ENCODE measurements at places on chromosomes 2 and 18.

DNA sequence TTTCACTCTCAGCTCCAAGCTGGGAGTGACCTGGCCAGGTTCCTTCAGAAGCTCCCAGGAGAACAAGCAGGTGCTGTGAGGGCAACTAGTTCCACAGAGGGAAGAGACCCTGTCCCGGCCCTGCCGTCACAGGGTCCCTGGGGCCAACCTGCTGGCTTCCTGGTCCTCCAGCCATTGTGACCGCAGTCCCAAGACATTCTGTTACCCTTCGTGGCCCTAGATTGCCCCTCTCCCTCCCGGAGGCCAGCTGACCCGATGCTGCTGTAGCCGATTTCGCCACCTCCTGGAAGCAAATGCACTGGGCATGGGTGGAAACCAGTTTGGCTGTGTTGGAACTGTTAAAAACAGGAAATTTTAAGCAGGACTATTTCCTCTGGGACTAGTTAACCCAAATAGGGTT is 55.4 kb downstream of the EPAS1 start:
- DNase-seq: no peak

- no peak for DNase-seq
Observed at GRCh38 chr18:49899657-49900330, 86.5 kb upstream of the ACAA2 start.

DNA sequence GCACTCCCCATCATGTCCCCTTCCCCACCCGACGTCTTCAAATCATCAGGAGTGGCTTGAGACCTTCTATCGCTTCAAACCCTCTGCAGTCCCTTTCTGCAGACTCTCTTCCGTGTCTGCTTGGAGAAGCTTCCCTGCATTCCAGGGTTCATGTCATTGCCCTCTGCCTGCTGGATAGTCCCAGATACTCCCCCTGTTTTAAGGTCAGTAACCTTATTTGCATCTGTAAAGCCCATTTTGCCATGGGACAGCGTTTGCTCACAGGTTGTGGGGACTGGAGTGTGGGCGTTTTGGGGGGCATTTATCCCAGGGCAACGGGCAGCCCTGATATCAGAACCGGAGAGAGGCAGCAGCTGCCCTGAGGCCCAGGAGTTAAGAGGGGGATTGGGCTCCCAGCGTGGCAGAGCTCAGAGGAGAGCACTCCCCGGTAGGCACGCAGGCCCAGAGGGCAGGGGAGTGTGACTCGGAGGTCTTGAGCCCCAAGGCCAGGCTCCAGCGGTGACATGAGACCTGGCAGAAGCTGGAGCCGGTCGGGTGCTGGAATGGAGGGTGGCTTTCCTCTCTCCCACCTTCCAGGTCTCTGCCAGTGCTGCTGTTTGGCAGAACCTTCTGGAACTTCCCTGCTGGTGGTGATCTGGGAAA is 73.8 kb downstream of the RTP5 start:
- no peak for DNase-seq

GRCh38 chr2:125070726-125071505 is 1045.8 kb downstream of the CNTNAP5 start:
- DNase-seq: no peak

DNA sequence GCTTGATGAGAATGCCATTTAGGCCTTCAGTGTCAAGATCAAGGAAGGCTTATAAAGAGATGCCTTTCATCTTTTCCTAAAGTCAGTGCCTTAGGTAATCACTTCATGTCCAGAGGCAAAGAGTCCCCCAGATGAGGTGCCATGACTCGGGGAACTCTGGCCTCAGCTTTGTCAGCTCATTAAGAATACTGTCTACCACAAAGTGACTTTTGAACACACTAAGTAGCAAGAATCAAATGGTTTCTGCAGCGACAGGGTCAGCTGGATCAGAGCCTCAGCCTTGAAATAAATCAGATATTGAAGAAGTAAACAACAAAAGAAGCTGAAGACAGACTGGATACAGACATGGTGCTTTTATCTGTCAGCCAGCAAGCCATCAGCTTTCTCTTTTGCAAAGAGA is 120.1 kb upstream of the SLC39A10 start:
- DNase-seq: no peak

- no peak for DNase-seq
Observed at GRCh38 chr2:115624332-115624731, 1181.9 kb downstream of the DPP10 start.
